ENCODE measurements at places on chromosomes 2 and 18.

DNA sequence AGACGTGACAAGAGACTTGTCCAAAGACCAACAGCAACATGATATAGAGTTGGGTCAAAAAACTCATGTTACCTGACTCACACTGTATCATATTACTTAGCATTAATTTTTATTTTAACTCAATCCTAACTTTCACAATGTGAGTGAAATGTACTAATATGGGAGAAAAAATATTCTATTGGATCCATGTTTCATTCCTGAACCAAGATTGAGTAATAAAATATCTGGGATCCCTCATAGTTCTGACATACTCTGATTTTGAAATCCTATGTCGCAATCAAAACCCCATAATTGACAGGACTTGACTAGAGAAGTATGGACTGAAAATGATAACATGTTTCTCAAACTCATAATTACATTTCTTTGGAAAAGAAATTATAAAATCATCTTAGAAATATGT is 190.4 kb downstream of the RIT2 start:
- no peak for DNase-seq

- DNase-seq = peak; percentile 14
Observed at GRCh38 chr2:71190656-71191569, 36.0 kb downstream of the PAIP2B start.

- DNase-seq = no peak
Observed at GRCh38 chr18:58361212-58361611, 267.7 kb downstream of the ALPK2 start.

DNA sequence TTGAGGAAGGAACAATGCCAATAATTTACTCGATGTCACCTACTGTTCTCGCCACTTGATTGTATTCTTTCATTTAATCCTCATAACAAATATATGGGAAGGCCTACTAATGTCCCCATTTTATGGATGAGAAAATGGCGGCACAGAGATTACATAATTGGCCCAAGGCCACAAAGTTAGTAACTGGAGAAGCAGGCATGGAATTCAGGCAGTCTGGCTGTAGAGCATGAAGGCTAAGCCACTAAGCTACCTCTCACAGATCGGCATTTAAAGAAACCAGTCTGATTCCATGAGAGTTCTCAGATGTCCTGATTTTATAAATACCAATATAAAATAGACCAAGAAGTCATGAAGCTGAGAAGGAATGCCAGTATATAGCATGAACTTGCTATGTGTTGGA is 121.8 kb upstream of the EPAS1 start:
- DNase-seq = peak; percentile 54

DNA sequence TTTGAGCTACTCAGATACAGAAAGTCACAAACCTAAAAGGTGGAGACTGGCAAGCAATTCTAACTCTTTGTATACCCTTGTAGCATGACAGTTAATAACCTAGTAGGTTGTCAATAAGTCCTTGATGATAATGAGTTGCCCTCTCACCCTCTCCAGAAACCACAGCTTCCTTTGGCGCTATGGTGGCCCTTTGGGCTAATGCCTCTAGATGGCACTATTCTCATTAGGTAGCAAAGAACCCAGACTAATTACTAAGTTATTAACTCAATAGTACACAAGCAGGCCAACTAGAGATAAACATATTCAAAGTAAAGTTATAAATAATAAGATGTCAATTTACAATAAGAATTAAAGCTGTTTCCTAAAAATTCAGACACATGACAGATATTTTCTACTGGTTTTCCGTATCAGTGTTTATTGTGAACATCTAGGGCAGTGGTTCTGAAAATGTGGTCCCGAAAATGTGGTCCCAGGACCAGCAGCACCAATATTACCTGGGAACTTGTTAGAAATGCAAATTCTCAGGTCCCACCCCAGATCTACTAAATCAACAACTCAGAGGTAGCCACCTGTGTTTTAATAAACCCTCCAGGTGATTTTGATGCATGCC is 41.1 kb downstream of the LDAH start:
- DNase-seq = peak; percentile 18

DNA sequence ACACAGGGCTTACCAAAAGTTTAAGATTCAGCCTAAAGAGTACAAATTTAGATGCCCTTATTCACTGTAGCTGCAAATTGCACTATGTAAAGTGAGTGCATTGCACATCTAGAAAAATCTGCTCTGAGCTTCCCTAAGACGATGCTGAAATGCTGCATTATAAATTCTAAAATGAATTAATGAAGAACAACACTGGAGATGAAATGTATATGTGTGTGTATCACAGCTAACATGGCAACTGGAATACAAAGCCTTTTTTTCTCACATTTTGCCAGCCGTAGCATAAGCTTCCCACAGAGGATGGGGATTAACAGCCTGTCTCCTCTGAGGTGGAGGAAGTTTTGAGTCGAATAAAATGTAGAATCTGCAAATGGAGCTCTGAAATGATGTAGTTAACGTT is 338.3 kb upstream of the ZEB2 start:
- DNase-seq = no peak

GRCh38 chr2:65267008-65267407 is 39.4 kb downstream of the ACTR2 start:
- DNase-seq = no peak

DNA sequence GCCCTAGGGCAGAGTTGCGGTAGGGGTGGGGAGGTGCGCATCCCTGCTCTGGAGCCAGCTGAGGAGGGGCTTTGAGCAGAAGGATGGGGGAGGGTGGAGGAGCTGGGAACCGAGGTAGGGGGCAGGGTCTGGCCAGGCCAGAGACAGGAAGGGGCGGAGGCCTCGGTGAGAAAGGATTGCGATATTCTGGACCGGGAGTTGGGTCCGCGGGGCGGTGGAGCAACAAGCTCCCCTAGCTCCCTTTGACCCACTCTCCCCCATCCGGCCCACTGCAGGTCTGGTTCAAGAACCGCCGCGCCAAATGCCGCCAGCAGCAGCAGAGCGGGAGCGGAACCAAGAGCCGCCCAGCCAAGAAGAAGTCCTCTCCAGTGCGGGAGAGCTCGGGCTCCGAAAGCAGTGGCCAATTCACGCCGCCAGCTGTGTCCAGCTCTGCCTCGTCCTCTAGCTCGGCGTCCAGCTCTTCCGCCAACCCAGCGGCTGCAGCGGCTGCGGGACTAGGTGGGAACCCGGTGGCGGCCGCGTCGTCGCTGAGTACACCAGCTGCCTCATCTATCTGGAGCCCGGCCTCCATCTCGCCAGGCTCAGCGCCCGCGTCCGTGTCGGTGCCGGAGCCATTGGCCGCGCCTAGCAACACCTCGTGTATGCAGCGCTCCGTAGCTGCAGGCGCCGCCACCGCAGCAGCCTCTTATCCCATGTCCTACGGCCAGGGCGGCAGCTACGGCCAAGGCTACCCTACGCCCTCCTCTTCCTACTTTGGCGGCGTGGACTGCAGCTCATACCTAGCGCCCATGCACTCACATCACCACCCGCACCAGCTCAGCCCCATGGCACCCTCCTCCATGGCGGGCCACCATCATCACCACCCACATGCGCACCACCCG is 4.8 kb downstream of the OTX1 start:
- DNase-seq = no peak

GRCh38 chr2:48144777-48145176 is 238.5 kb upstream of the FBXO11 start:
- no peak for DNase-seq

GRCh38 chr2:229679393-229680125 is 34.8 kb downstream of the DNER start:
- no peak for DNase-seq

DNA sequence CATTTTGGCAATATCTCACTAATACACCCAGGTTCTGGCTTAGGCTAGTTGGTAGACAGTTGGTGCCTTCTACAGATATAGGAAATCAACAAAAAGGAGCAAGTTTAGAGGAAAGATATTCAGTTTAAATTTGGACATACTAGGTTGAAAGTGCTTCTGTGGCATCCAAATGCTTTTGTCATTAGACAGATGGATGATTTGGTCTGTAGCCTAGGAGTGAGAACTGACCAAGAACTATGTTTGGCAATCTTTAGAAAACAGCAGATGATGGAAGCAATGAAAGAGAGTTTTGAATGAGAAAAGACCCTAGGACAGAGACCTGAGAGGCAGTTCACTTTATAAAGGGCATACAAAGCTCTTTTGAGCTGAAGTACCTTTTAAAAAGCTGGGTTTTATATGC is 201.3 kb upstream of the FSHR start:
- DNase-seq = no peak

- DNase-seq = no peak
Observed at GRCh38 chr2:205959521-205959920, 126.5 kb downstream of the INO80D start.

- no peak for DNase-seq
Observed at GRCh38 chr18:10432781-10433180, 21.7 kb upstream of the APCDD1 start.

DNA sequence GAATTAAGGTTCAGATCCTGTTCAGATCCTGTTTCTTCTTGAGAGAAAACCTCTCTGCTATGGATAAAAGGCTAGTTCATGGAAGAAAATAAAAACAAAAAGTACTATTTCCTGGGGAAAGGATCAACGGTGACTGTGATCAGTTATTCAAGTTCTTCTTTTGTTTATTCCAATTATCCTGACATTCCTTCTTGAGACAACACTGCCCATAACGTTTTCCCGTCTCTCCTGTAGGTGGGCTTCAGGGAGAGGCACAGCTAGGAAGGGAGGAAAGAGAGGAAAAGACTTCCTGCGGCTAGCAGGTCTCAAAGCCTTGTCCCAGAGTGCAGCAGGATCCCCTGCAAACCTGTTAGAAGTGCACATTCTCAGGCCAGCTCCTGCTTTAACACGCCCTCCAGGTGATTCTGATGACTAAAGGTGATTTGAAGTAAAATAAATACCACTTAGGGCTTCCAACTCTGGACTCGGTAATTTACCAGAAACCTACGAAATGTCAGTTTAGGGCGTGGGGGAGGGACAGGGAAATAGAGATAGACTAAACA is 4.5 kb upstream of the FHL2 start:
- peak; percentile 59 for DNase-seq

- no peak for DNase-seq
Observed at GRCh38 chr2:100166701-100167100, 24.3 kb upstream of the AFF3 start.

- DNase-seq = no peak
Observed at GRCh38 chr2:150903461-150903860, 358.2 kb downstream of the RBM43 start.

DNA sequence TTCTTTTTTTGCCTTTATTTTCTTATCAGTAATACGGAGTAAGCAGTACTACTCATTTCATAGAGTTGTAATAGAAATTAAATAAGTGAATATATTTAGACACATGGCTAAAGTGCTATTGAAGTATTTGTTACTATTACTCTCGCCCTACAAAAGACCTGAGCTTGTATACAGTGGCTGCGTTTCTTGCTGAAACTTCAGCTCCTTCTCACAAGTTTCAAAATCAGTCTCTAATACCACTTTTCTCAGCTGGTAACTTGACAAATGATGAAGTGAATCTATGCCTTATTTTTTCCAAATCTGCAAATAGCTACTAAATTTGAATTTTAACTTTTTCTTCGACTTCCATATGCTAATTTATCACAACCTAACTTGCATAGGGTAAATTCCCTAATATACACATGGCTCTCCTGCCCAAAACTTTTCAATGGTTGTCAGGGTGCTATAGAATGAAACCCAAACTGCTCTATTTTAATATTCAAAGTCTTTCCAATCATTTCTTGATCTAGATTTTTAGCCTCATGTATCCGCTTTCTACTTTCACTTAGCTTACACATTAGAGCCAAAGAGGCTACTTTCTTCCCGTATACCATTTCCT is 347.8 kb upstream of the GULP1 start:
- DNase-seq = no peak

DNA sequence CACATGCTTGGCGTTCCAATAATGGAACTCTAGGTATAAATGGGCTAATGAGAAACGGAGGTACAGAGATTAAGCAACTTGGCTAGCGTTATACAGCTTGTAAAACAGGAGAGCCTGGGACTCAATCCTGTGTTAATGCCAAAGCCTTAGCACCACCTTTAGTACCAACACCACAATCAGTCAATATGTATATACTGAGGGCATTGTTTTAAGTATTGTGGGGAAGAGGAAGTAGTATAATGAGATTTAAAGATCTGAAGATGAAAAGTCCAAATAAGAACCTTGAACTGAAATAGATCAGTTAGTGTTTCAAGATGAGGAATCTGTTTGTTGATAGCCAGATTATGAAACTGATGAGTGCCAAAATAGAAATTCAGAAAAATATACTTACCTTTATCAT is 8.1 kb downstream of the MARS2 start:
- DNase-seq = no peak

DNA sequence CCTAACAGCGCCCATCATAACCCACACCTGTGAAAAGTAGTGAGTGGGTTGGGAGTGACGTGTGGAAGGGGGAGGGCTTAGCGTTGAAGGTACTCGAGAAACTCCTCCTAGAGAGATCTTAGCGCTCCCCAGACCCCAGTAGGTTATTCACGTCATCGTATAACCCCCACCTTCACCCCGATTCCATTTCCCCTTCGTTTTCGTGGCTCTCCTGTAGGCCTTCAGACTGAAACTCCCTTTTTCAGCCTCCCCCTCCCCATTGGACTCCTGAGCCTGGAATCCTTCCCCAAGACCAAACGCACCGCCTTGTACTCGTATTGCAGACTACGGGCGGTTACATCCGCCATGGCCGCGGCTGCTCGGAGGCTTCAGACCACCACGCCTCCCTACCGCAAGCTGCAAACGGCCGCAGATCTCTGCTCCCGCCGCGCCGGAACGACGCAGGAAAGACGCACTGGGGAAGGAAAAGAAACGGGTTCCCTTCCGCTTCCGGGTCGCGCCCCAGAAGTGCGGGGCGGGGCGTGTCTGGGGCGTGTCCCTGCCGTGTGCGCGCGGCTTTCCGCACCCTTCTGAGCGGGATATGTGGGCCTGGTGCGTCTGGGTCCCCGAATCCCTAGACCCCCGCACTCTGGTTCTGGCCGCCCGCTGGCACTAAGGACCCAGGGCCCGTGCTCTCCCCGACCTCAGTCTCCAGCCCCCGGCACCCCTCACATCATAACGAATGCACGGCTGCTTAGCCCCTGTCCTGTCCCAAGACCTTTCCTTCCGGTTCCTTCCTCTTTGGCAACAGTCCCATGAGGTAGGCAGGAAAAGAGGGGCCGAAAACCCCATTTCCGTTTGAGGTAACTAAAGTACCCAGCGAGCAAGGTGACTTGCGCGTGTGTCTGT is at the start of gene SNRNP200:
Gene SNRNP200 (minus strand): TSS at position 456 of the 888 bp plus-strand sequence. CDS start 109 bp downstream, at position 347.
- DNase-seq = peak; percentile 90

DNA sequence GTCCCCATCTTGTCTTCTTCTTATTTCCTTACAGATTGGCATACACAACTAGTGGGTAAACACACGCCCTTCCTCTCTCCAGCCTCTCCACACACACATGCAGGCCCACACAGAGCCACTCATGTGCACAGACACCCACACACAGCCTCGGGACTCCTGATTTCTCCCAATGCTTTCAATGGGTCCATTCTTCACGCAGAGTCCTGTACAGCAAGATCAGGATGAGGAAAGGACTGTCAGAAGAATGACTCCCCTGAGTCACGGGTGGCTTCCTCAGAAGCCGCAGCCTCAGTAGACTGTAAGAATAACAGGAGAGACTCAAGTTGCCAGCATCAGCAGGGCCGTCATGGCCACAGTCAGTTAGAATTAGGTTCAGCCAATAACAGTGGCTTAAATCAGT is 109.1 kb upstream of the GLI2 start:
- no peak for DNase-seq

Measured in ACHN (cell line).